CD4-positive, alpha-beta memory T cell (primary cell): ENCODE measurements at places on chromosomes 6 and 20.

- peak; percentile 53 for DNase-seq
These were observed 1.6 kb upstream of the UCKL1 start for GRCh38 chr20:63957690-63958441.

GRCh38 chr6:135901774-135902524, 50.4 kb downstream of the PDE7B start:
- DNase-seq = no peak

DNA sequence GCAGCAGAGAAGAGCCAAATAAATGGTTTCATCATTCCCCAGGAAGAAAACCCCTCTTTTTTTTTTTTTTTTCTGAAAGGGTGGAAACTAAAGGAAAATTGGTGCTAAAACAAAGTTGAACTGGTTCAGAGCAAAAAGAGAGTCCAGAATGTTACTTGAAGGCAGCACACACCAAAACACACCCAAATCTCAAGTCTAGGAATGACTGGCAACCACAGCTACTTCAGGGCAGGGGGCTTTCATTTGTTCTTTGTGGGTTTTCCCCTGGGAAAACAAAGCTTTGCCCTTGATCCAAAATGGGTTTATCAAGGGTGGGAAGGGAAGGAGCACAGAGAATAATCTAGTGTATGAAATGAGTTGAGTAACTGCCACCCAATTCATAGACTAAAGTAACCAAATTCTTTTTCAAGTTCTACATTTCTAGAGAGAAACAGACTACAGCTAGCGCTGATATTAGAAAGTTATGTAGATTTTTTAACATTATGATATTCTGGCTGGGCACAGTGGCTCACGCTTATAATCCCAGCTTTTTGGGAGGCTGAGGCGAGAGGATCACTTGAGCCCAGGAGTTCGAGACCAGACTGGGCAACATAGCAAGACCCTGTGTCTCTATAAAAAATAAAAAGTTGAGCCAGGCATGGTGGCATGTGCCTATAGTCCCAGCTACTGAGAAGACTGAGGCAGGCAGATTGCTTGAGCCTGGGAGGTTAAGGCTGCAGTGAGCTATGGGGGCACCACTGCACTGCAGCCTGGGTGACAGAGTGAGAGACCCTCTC, 119.8 kb downstream of the NFATC2 start:
- DNase-seq = no peak

GRCh38 chr6:125346201-125346925, 44.6 kb upstream of the HDDC2 start:
- no peak for DNase-seq

DNA sequence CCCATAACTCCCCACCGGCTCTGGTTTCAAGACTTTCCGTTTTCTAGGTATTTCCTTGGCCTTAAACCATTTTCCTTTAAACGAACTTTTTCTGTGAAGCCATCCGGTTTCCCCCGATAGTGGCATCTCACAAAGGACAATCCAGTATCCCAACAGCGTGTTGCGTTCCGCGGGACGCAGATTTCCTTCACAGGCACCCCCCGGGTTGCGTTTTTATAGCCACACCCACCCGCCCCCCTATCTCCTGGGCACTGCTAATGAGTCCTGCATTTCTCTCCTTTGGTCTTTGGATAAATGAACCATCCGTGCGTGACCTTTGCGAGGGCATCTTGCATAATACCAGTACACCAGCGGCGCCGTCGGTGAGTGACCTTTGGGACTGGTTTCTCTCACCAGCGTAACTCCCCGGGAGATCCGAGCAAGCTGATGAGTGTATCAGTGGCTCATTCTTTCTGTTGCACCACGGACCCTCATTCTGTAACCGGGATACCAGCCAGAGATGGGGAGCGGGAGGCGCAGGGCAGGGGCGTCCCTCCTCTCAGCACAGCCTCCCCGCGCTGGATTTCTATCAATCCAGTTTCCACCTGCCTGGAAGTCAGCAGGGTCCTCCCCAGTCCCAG, 586 bp upstream of the NQO2 start:
- DNase-seq = no peak
